Bronchial epithelial cell (primary cell): ENCODE measurements at places on chromosomes 11 and 22. TPM values are rescaled to one million over a fixed set of nuclear protein-coding genes. Genes with fewer than 3 reads are reported as not detected.

DNA sequence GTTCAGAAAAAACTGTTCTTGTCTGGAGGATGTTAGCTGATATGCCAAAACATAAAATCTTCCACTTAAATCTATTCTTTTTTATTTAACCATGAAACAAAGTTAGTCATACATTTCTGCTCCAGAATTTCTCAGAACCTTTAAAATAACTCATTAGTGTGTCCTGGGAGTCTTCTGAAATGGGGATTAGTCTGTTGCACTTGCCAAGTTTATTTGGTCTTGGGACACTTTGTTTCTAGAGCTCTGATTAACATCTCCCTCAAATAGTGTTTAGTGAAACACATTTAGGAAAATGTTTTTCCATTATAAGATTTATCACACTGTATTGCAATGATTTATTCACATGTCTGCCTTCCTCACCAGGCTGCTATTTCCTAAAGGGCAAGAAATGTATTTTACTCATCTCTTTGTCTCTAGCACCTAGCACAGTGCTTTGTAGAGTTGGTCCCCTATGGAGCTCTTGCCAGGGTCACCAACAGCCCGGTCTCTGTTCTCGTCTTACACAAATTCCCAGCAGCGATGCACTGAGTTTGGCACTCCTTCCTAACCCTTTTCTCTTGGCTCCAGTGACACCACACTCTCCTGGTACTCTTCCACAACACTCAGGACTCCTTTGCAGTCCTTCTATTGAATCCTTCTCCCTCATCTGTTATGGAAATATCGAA lies 189.2 kb downstream of the CSNK2A3 start:
- DNase-seq: no peak

DNA sequence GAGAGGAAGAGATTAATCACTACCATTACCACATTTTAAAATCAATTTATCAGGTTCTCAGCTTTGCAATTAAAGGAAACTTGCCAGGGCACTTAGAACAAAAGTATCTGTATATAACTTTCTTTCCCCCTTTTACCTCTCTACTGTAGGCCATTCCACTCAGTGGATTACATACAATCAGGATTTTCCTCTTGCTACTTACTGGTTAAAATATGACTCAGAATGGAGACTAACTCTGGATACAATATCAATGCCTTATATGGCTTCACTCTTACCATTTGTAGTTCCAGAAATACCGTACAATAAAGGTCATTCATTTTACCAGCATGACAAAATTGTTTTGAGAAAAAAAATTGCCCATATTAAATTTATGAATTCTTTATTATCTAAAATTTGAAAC lies 706.8 kb downstream of the KCNA4 start:
- DNase-seq: peak; percentile 88

The JAM3 gene
- total RNA-seq: 0.26 and 1.6 TPM in 2 replicates

DNA sequence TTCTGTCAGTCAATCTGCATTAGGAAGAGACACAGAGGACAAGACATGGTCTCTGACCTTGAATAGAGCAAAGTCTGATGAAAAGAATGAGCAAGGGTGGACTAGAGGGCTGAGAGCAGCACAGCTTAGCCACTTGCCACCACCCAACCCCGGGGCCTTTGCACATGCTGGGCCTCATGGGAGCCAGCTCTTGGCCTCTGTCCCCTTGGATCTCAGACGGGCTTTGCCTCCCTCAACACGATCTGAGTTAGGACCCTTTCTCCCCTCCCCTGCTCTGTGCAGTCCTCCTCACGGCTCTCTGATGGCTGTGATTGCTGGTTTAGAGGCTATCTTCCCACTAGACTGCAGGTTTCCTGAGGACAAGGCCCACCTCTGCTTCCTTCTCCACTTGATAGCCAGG lies 131.6 kb upstream of the B3GAT1 start:
- DNase-seq: no peak

The KRTAP5-1 gene
- not detected in 2 replicates for total RNA-seq

The GAB4 gene
- total RNA-seq: not detected in 2 replicates

- no peak for DNase-seq
These were observed at the start of gene SCARF2 for GRCh38 chr22:20437613-20438426. SCARF2 (minus strand) TSS chr22:20437825; CDS start chr22:20437754, 71 bp downstream.

GRCh38 chr11:10505278-10506007 lies 35.5 kb downstream of the RNF141 start:
- DNase-seq: no peak

- DNase-seq: peak; percentile 25
These were observed 86.6 kb downstream of the FBXO7 start for GRCh38 chr22:32561163-32561562.
